Naive thymus-derived CD4-positive, alpha-beta T cell (primary cell): ENCODE measurements at places on chromosomes 1 and 21. TPM values are rescaled to one million over a fixed set of nuclear protein-coding genes. Genes with fewer than 3 reads are reported as not detected.

DNA sequence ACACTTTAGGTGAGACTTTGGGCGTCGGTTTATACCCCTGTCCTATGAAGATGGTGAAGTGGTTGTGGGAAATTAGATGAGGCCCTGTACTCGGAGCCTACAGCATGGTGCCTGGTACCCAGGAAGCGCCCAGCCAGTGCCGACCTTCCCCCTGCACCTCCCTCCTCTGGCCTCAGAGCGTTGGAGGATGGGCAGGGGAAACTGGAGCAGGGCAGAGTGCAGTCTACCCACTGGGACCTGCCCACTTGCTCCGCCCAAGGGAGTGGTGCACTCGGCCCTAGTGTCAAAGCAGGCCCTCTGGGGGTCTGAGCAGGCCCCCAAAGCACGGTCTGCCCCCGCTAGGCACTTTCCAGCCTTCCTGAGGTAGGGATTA, 13.0 kb upstream of the TTC22 start:
- no peaks in the 10 kb centered on the region for H3K27me3 ChIP-seq
- no peaks in the 10 kb centered on the region for H3K4me1 ChIP-seq
- DNase-seq, result no peak
- no peak overlapping the region for H3K4me3 ChIP-seq
- no peak overlapping the region for H3K27ac ChIP-seq
- no peaks in the 10 kb centered on the region for H3K36me3 ChIP-seq

DNA sequence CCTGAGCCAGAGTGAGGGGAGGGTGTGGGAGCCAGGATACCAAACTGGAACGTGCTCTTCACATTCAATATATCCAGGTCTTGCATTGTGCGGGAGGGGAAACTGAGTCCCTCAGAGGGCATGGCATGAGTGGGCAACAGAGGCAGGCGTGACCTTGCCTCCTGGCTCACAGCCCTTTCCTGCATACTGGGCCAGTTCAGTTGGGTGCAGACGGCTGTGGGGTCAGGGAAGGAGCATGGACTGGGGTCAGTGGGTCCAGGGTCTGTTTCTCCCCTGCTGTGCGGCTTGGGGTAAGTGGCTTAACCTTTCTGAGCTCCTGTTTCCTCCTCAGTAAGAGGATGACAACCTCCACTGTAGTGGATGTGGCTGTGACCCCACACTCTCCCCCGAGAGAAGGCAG, 16.6 kb downstream of the SERINC2 start:
- no peaks in the 10 kb centered on the region for H3K4me1 ChIP-seq
- DNase-seq, result no peak
- no peaks in the 10 kb centered on the region for H3K27me3 ChIP-seq
- H3K4me3 ChIP-seq, result no peak overlapping the region
- no peaks in the 10 kb centered on the region for H3K36me3 ChIP-seq

The GPR37L1 gene
- total RNA-seq, result not detected

The LYSMD1 gene
- 1.4 TPM for total RNA-seq

The SLC25A44 gene
- 17.8 TPM for total RNA-seq

DNA sequence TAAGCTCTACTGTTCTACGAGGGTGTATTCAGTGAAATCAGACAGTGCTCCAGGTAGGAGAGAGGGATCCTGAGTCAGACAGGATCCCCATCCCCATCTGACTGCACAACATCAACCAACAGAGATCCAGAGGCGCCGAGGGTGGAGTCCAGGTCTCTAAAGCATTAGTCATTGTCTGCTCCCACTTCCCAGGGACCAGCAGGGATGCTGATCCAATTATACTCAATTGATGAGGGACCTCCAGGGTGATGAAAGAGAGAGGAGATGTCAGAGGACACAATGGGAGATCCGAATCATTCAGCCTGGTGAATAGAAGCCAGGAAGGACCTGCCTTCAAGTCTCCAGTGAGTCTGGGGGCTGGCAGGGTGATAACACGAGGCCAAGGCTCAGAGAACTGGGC, 39.5 kb upstream of the STMN1 start:
- H3K27me3 ChIP-seq, result no peaks in the 10 kb centered on the region
- no peaks in the 10 kb centered on the region for H3K4me1 ChIP-seq
- no peak overlapping the region for H3K4me3 ChIP-seq
- no peak for DNase-seq
- no peaks in the 10 kb centered on the region for H3K36me3 ChIP-seq

DNA sequence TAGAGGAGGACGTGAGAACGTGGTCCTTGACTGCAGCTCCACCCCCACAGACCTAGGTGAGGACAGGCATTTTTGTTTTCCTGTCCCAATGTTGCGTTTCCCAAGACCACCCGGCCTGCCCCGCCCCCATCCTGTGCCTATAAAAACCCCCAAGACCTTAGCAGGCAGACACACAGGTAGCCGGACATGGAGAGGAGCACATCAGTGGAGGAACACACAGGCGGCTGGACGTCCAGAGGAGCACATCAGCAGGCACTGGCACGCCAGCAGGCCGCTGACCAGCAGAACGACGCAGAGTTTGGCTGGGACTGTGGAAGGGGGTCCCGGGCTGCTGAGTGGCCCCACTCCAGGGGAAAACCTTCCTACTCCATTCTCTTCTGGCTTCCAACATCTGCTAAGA, 12.7 kb upstream of the HMGCL start:
- no peaks in the 10 kb centered on the region for H3K36me3 ChIP-seq
- peaks cover 6% of the 10 kb centered on the region for H3K4me1 ChIP-seq
- H3K27me3 ChIP-seq, result no peaks in the 10 kb centered on the region

The FNDC10 gene
- 10.7 and 11.3 TPM in 2 replicates for total RNA-seq

DNA sequence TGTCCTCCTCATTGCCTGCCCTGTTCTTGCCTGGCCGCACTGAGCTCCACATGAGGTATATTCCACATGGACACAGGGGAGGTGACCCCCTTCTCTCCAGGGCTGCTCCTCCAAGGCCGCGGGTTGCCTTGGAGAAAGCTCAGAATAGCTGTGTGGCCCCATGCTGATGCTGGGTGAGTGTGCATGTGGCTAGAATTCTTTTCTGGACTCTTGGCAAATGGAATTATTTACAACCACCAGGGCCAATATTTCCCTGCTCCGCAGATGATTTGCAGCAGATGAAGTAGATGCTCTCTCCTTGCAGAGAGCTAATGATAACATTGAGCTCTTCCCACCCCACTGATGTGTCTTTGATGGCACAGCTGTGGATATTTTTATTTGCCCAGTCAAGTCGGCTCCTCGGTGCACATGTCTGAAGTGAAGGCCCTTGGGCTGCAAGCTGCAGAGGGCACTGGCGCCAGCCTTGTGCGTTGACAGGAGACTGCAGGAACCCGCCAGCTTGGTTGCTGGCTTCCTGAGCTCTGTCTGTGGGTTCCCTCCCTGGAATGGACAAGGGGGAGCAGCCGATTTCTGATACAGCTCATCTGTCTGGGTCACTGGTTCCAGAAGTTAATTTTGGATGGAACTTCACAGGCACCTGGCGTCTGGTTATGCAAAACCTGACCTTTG, 404.7 kb upstream of the VAMP3 start:
- no peaks in the 10 kb centered on the region for H3K27me3 ChIP-seq
- H3K27ac ChIP-seq, result no peak overlapping the region
- H3K36me3 ChIP-seq, result no peaks in the 10 kb centered on the region
- H3K4me1 ChIP-seq, result no peaks in the 10 kb centered on the region

The LIN28A gene
- not detected for total RNA-seq

The TRNAU1AP gene
- 27.6 TPM for total RNA-seq

DNA sequence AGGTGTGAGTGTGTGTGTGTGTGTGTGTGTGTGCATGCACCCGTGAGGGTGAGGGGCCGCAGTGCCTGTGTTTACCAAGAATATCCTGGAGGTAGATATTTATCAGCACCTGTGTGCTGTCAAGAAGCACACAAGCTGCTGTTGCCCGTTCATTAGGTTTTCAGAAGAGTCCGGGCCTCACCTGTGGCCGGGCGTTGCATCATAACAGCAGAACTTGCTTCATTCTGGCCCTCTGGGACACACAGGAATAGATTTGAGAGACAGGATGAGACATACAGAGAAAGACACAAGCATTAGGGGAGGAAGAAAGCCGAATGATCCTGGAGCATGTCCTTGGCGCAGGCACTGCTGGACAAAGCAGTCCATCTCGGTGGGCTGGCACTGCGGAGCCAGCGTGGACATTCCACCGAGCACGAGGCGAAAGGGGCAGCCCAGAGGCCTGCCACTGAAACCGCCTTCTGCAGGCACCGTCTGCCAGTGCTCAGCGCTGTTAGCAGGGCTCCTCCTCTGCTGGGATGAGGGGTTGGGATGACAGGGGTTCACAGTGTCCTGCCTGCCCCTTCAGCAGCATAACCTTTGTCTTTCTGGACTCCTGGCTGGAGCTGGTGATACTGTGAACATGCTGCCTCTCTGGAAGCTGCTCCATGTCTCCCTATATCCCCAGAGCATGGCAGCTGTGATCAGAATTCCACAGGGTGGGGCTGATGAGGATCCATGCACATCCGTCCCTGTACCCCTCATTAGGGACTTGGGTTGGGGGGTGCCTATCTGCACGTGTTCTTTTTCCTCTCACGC, 81.1 kb downstream of the PEX14 start:
- no peak for DNase-seq
- no peak overlapping the region for H3K4me3 ChIP-seq
- H3K27ac ChIP-seq, result no peak overlapping the region
- no peaks in the 10 kb centered on the region for H3K36me3 ChIP-seq
- H3K27me3 ChIP-seq, result no peaks in the 10 kb centered on the region
- no peaks in the 10 kb centered on the region for H3K4me1 ChIP-seq

GRCh38 chr1:9045861-9046510, 19.8 kb upstream of the SLC2A7 start:
- H3K4me1 ChIP-seq, result no peaks in the 10 kb centered on the region
- DNase-seq, result no peak
- H3K36me3 ChIP-seq, result no peaks in the 10 kb centered on the region

The CYP4X1 gene
- total RNA-seq, result not detected

GRCh38 chr1:198185146-198185545, 28.3 kb downstream of the NEK7 start:
- no peak for DNase-seq
- no peaks in the 10 kb centered on the region for H3K27me3 ChIP-seq
- no peak overlapping the region for H3K4me3 ChIP-seq
- H3K36me3 ChIP-seq, result no peaks in the 10 kb centered on the region
- H3K27ac ChIP-seq, result no peak overlapping the region
- peaks cover 72% of the 10 kb centered on the region for H3K4me1 ChIP-seq

DNA sequence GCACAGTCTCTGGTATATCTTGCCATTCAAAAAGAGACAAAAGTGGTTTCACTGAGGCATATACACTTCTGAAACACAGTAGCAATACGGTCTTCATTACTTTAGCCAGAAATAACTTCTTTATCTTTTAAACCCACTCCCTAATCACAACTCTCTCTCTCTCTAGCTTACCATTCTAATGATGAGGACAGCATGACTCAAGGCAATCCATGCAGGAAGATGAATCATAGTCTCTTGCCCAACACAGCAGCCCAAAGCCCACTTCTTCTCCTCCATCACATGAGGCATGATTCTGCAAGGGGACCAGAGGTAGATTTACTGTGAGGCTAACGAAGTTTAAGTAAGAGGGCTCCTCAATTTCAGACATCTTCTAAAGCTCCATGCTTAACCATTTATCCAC, 285.0 kb upstream of the NR5A2 start:
- H3K27me3 ChIP-seq, result no peaks in the 10 kb centered on the region
- no peak for DNase-seq
- no peaks in the 10 kb centered on the region for H3K4me1 ChIP-seq

The NES gene
- 0.03 and 0.05 TPM in 2 replicates for total RNA-seq

DNA sequence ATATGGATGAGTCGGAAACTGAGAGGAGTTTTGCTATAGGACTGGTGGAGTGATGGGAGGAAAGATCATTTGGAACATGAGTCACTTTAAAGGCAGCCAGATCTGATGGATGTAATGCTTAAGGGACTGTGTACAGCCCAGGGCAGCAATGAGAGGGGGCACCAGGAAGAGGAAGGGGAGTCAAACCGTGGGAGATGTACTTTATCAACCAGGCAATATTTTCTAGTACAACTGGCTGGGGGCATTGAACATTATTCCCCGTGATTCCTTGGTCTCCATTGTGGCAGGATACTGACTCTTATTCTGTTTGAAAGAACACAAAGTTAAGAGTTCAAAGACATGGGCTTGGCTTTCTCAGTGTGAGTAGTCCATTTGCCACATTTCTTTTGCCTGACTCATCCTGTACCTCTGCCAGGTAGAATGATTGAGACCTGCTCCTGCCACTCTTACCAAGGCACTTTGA, 268.2 kb upstream of the NR5A2 start:
- H3K27ac ChIP-seq, result no peak overlapping the region
- no peak overlapping the region for H3K4me3 ChIP-seq
- no peaks in the 10 kb centered on the region for H3K4me1 ChIP-seq
- no peaks in the 10 kb centered on the region for H3K27me3 ChIP-seq

- H3K27ac ChIP-seq, result no peak overlapping the region
- no peak for DNase-seq
- H3K36me3 ChIP-seq, result no peaks in the 10 kb centered on the region
Observed at GRCh38 chr1:10353282-10353681, 45.6 kb upstream of the PGD start.

GRCh38 chr21:14592296-14593000, 46.3 kb upstream of the SAMSN1 start:
- H3K36me3 ChIP-seq, result no peaks in the 10 kb centered on the region
- no peak for DNase-seq
- peaks cover 11% of the 10 kb centered on the region for H3K4me1 ChIP-seq
- H3K27me3 ChIP-seq, result no peaks in the 10 kb centered on the region

The SPATA6 gene
- 0.41 and 1.0 TPM in 2 replicates for total RNA-seq

The PTPN22 gene
- total RNA-seq, result 75.1 and 76.7 TPM in 2 replicates

- no peaks in the 10 kb centered on the region for H3K27me3 ChIP-seq
- peaks cover 10% of the 10 kb centered on the region for H3K4me1 ChIP-seq
- no peaks in the 10 kb centered on the region for H3K36me3 ChIP-seq
- H3K27ac ChIP-seq, result no peak overlapping the region
Observed at GRCh38 chr21:14603202-14603601, 57.1 kb upstream of the SAMSN1 start.

The TFF2 gene
- total RNA-seq, result not detected

DNA sequence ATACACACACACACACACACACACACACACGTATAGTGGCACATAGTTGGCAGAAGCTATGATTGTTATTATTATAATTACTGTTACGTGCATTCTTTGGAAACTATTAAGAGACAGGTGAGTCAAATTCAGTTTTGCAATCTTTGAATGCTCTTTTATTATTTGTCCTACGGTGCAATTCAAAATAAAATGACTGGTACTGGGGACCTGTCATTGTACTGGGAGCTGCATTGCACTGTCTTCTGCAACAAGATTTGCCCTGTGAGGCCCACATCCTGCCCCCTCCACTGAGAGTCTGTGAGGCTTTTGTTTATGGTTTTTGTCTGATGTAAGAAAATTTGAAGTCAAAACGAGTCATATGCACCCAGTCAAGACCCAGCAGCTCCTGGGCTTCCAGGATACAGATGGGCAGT, 1.9 kb downstream of the LY9 start:
- peaks cover 12% of the 10 kb centered on the region for H3K36me3 ChIP-seq
- peak overlapping the region; percentile 66 for H3K4me3 ChIP-seq
- peak overlapping the region; percentile 83 for H3K27ac ChIP-seq
- peak; percentile 70 for DNase-seq
- no peaks in the 10 kb centered on the region for H3K27me3 ChIP-seq

- H3K27ac ChIP-seq, result no peak overlapping the region
- no peak overlapping the region for H3K4me3 ChIP-seq
- DNase-seq, result no peak
- H3K27me3 ChIP-seq, result no peaks in the 10 kb centered on the region
Observed at GRCh38 chr1:33634806-33635205, 162.4 kb downstream of the ZSCAN20 start.
